ENCODE measurements at places on chromosomes 5 and 9.

- DNase-seq: no peak
These were observed 81.7 kb downstream of the MYO10 start for GRCh38 chr5:16854351-16854750.

- DNase-seq: no peak
These were observed 127.7 kb downstream of the C9orf50 start for GRCh38 chr9:129493002-129493705.

DNA sequence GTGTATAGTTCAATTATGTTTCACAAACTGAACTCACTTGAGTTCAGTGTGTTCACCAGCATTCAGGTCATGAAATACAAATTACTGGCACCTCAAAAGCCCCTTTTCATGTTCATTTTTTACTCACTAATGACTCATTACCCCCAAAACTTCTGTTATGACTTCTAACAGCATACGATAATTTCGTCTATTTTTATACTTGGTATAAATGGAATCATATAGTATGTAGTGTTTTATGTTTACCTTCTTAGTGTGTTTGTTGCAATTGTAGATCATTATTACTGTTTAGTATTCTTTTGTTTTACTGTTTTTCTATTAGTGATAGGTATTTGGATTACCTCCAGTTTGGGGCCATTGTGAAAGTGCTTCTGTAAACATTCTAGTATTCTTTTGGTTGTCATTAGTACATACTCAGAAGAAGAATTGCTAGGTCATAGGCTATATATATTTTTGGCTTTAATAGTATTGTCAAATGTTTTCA is 33.4 kb downstream of the DDX4 start:
- DNase-seq: no peak

- no peak for DNase-seq
These were observed 282.2 kb downstream of the MAN2A1 start for GRCh38 chr5:109971968-109972367.

GRCh38 chr5:124641154-124641792 is 105.2 kb downstream of the ZNF608 start:
- no peak for DNase-seq

DNA sequence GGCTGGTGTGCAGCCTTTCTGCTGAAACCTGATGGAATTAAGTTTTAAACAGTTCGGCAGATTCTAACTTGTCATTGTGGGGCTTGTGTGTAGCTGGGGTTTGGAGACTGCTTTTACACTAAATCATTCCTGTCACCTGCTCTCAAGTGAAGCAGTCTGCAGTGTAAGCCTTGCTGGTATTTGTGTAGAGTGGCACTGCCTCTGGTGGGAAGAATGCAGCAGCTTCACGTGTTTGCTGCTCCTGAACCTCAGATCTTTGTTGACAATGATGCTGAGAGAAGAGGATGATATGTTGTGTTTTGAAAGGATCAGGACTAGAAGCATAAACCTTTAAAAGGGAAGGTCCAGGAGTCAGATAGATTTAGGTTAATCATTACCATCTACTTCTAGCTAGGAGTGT is 88.1 kb downstream of the KDM4C start:
- DNase-seq: no peak

Data from stimulated activated CD8-positive, alpha-beta memory T cell treated with anti-CD3 and anti-CD28 coated beads, Interleukin-2, amount 100 ng/mL, for 1 hour (primary cell).